ENCODE measurements at places on chromosomes 2 and 18. TPM values are rescaled to one million over a fixed set of nuclear protein-coding genes. Genes with fewer than 3 reads are reported as not detected.

CHRNA1 gene
- not detected for total RNA-seq

PLGLB1 gene
- 1.2 TPM for total RNA-seq

PKDCC gene
- total RNA-seq, result 134 TPM

IL36A gene
- not detected for total RNA-seq

GALNT13 gene
- 6.7 TPM for total RNA-seq

ATL2 gene
- 70.9 TPM for total RNA-seq

LOXL3 gene
- total RNA-seq, result 29.8 TPM

ADD2 gene
- total RNA-seq, result 124 TPM

FHOD3 gene
- 7.0 TPM for total RNA-seq

CPLX4 gene
- not detected for total RNA-seq

GREB1 gene
- 15.3 TPM for total RNA-seq

EFR3B gene
- total RNA-seq, result 7.2 TPM

ECEL1 gene
- total RNA-seq, result 8.2 TPM

CMPK2 gene
- 0.90 TPM for total RNA-seq

LRATD1 gene
- 0.31 TPM for total RNA-seq

SERPINB3 gene
- 1.7 TPM for total RNA-seq

NGEF gene
- 1.9 TPM for total RNA-seq

NT5DC4 gene
- not detected for total RNA-seq

LBH gene
- 53.0 TPM for total RNA-seq

GALNT14 gene
- total RNA-seq, result 2.7 TPM

RTP5 gene
- total RNA-seq, result not detected

CDH20 gene
- total RNA-seq, result not detected

UPP2 gene
- not detected for total RNA-seq

AQP12A gene
- total RNA-seq, result not detected

MDH1B gene
- total RNA-seq, result 1.3 TPM

SEPTIN2 gene
- total RNA-seq, result 385 TPM
